WTC11 (cell line): ENCODE measurements at places on chromosomes 1 and 21.

DNA sequence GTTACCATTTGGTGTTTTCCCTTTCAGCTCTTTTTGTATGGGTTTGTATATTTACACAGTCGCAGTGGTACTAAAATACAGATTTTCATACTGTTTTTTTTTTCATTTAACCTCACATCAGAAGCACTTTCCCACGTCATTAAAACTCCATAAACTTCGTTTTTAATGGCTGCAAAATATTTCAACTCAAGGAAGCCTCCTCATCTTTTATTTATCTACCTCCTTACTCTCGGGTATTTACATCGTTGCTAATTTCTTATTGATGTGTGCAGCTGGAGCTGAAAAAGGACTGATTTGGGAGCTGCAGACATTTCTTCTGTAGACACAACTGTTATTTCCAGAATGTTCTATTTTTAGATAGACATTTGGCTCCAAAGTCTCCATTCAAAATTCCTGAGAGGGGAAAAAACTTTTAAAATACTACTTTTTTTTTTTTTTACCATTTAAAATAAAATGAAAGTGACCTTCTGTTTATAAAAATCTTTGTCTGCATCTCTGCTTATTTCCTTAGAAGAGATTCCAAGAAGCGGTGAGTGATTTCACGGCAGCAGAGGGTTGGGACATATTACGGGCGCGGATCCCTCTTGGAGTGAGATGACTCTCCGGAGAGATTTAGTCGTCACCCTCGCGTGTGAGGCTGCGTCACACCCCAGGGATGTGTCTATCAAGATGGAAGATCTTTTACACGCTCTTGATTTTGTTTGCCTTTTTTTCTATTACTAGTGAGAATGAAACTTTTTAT is 10.1 kb downstream of the RUNX3 start:
- no peak overlapping the region for H3K4me3 ChIP-seq
- DNase-seq, result no peak
- peaks cover 8% of the 10 kb centered on the region for H3K4me1 ChIP-seq
- H3K36me3 ChIP-seq, result no peaks in the 10 kb centered on the region
- H3K27me3 ChIP-seq, result peaks cover 10% of the 10 kb centered on the region

DNA sequence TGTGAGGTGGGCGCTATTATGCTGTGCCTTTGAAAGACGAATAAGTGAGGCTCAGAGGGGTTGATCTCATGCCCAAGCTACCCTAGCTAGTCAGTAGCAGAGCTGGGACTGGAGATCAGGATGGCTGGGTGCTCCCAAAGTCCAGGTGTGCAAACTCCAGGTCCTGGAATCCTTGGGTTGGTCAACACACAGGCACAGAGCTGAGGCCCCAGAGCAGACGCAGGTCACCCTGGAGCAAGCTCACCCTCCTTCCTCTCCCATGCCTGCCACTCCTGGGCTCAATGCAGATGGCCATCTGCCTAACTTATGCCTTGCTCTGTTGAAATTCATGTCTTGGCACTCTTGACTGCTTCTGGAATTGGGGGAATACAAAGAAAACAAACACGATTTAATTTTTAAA is 587.2 kb downstream of the PTPRU start:
- H3K4me3 ChIP-seq, result no peak overlapping the region
- H3K27me3 ChIP-seq, result no peaks in the 10 kb centered on the region; the same call in 1 of the 2 replicates
- no peak overlapping the region for H3K27ac ChIP-seq
- no peaks in the 10 kb centered on the region for H3K36me3 ChIP-seq

DNA sequence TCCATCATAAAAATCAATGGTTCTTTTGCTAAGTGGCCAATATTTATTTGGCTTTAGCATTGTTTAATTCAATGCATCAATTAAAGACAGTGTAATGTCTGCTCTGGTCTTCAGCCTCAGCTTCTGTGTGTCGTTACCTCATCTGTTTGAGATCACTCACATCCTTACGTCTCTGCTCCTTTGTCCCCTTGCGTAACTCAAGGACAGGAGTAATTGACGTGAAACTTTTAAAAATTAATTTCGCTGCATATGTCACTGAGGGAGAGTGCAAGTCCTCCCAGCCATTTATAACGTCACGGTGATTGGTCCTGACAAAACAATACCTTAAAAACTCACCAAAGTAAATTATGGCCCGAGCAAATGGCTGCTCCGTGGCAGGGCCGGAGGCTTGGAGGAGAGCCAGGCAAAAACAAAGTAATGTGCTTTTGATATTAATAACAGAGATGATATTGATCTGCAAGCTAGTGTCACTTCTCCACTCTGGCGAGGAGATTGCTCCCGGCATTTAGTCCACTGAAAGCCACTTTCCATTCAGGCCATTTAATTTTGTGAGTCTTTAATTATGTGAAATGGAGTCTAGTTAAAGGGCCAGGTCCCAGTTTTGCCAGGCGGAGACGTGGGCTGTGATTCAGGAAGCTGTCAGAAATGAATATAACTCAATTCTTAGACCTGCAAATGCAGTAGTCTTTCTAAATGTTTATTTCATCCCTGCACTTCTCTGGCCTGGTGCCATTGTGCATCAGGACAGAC is 150.9 kb upstream of the POU3F1 start:
- DNase-seq, result no peak
- no peak overlapping the region for H3K27ac ChIP-seq
- H3K4me1 ChIP-seq, result peaks cover 4% of the 10 kb centered on the region
- no peak overlapping the region for H3K4me3 ChIP-seq
- H3K27me3 ChIP-seq, result peaks cover 11% of the 10 kb centered on the region

GRCh38 chr21:25334046-25334730 is 273.1 kb downstream of the MRPL39 start:
- no peak for DNase-seq
- no peak overlapping the region for H3K27ac ChIP-seq
- H3K4me3 ChIP-seq, result no peak overlapping the region
- H3K4me1 ChIP-seq, result peaks cover 49% of the 10 kb centered on the region

GRCh38 chr1:4699376-4700301 is 45.2 kb downstream of the AJAP1 start:
- no peaks in the 10 kb centered on the region for H3K4me1 ChIP-seq
- H3K27ac ChIP-seq, result no peak overlapping the region
- peaks cover 6% of the 10 kb centered on the region; the same call in 1 of the 2 replicates for H3K27me3 ChIP-seq
- peaks cover 76% of the 10 kb centered on the region for H3K36me3 ChIP-seq
- DNase-seq, result no peak

- no peak overlapping the region for H3K4me3 ChIP-seq
- H3K4me1 ChIP-seq, result peaks cover 21% of the 10 kb centered on the region
- H3K27ac ChIP-seq, result no peak overlapping the region
- DNase-seq, result no peak
- no peaks in the 10 kb centered on the region for H3K36me3 ChIP-seq
- no peaks in the 10 kb centered on the region for H3K27me3 ChIP-seq
Observed at GRCh38 chr1:174815036-174815435, 184.7 kb upstream of the CACYBP start.

DNA sequence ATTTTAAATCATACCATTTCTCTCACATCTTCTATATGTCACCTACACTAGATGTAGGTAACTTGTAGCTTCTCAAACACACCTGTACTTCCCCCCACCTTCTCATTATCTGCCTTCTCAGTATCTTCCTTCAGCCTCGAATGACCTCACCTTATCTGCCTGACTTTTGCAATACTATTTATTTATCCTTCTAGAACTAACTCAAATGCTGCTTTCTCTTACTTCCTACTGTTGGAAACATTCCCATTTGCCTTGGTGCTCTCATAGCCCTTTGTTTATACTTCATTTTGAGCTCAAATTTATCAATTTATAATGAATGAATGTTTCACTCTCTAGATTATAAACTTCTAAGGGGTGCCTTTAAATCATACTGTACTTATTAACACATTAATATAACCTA is 50.4 kb upstream of the KIAA1614 start:
- no peaks in the 10 kb centered on the region for H3K27me3 ChIP-seq
- H3K4me3 ChIP-seq, result no peak overlapping the region
- no peak overlapping the region for H3K27ac ChIP-seq
- DNase-seq, result no peak
- H3K36me3 ChIP-seq, result peaks cover 16% of the 10 kb centered on the region

- no peak overlapping the region for H3K4me3 ChIP-seq
- peaks cover 21% of the 10 kb centered on the region for H3K36me3 ChIP-seq
- no peaks in the 10 kb centered on the region for H3K4me1 ChIP-seq
- no peaks in the 10 kb centered on the region for H3K27me3 ChIP-seq
- H3K27ac ChIP-seq, result no peak overlapping the region
- no peak for DNase-seq
Observed at GRCh38 chr1:226960944-226961765, 21.1 kb downstream of the COQ8A start.

GRCh38 chr1:243587823-243588560 is 262.1 kb downstream of the AKT3 start:
- DNase-seq, result no peak
- peaks cover 21% of the 10 kb centered on the region for H3K36me3 ChIP-seq
- peak overlapping the region; percentile 8; the same call in 1 of the 2 replicates for H3K27ac ChIP-seq
- no peaks in the 10 kb centered on the region for H3K27me3 ChIP-seq

DNA sequence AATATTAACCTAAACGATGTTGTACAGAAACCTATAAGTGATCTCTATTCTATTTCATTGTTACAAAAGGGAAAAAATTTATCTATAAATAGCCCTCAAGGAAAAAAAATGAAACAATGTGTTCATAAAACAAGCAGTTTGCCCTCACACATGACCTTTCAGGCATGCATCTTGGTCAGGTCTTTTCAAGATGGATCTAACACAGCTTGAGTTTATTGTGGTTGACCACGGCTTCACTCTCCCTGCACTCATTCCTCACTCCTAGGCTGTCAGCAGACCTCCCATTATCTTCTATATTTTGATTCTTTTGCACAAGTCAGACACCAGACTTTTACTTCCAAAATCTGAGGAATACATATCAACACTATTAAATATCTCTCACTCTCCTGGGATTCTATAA is 544.3 kb downstream of the KCNT2 start:
- H3K4me3 ChIP-seq, result no peak overlapping the region
- H3K4me1 ChIP-seq, result peaks cover 7% of the 10 kb centered on the region
- no peak for DNase-seq
